ENCODE measurements at places on chromosomes 1 and 21.

DNA sequence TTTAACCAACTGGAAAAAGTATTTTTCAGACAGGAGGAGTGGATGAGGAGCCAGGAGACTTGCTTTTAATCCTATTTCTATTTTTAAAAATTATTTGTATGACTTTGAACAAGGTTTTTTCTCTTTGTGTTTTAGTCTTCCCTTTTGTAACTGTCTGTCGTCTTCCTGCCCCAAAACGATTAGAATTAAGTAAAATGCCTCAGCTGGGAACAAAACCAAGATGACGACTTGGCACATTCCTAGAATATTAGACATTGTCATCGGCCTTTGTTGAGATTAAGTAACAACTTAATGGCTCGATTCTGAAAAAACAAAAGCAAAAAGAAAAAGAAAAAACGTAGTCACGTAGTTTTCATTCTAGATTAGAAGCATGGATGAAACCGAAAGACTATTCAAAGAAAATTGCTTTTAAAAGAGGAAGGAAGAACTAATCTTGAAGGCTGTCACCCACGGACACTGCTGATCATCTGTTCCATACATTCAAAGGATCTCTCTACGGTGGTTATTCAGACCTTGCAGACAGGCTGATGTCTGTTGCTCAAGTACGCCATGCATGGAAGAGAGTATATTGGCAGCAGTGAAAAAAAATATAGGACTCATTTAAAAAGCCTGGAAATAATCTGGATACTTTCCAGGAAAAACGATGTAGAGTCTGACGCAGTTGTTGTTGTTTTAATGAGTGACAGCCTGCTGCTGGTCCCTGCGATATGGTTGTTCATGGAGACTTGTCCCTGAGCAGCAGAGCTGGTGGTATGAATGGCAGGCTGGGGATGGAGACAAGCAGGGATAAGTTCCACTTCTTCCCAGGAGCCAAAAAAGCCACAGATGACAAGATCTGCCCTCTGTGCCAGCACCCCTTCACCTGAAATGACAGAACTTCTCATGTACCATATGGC is 16.8 kb downstream of the GNG4 start:
- no peak for DNase-seq

DNA sequence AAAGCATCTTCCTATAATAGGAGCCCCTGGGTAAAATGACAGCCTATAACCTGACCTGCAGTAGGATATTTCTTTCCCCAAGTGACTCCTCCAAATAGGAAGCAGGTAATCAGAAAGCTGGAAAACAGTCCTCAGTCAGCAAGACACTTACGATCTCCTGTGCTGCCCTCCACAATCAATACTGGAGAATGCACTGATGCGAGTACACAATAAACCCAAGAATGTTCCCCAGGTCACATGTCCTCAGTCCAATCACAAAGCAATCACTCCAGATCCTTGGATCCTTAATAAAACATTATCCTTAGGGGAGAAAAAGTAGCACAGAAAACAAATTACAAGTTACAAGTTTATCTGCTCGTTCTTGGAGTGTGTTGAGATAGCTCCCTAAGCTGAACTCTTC is 233.1 kb downstream of the SLC45A1 start:
- no peak for DNase-seq

DNA sequence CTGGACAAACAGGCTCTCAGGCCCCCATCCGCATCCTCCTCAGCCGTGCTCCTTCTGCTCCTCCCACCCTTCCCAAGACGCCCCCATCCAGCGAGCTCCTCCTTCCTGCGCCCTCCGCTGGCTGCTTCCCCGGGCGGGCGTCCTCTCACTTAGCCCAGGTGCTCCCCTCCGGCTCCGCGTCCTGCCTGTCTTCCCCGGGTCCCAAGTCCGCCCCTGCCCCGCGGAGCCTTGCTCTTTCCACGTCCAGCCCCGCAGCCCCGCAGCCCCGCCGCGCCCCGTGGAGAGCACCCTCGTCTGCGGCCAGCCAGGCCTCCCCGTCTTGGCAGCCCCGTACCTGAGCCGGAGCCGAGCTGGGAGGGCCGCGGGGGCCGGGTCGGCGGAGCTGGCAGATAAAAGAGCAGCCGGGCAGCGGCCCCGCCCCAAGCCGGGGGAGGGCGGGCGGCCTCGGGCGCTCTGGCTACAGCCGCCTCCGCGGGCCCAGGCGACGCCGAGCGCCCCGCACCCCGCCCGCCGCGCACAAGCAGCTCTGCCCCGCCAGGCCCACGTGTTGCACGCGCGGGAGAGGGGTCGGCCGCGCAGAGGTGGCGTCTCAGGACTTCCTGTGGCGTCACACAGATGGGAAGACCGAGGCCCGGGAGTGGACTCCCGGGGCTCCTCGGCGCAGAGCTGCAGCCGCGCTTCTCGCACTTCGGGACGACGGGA is at the start of gene PAQR7:
PAQR7 (minus strand) TSS at position 555 of the 702 bp plus-strand sequence. CDS start 11,869 bp downstream, outside the sequence.
- no peak for DNase-seq

DNA sequence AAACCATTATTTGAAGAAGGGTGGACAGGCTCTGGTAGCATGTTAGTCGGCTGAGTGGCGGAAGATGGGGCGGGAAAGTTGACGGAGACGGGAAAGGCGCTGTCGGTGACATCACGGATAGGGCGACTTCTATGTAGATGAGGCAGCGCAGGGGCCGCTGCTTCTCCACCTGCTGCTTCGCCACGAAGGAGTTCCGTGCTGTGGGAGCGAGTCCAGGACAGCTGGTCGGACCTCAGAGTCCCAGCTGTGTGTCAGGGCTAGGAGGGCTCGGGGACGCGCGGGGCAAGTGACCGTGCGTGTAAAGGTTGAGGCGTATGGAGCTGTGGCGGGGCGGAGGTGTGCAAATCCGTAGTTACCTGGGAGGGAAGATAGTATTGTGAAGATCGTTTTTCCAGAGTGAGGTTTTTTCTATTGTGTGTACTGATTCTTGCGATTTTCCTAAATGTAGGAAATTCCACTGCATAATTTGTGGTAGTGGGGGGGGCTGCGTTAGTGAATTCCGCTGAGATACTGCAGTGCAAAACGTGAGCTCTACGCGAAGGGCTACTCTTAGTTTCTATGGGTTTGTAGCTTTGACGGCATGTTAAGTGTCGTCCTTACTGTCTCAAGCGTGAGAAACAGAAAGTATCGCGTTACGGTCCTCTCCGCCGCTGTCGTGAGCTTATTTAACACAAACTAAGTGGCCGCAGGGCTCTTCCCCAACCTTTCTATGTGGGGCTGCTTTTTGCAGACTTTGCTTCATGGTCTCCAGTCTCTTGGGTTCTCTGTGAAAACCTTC is 111.2 kb upstream of the NBPF11 start:
- DNase-seq: peak; percentile 26

Data from stimulated activated CD8-positive, alpha-beta memory T cell treated with anti-CD3 and anti-CD28 coated beads, Interleukin-7, amount 100 ng/mL, for 1 hour (primary cell).